ENCODE measurements at places on chromosomes 7 and 10.

DNA sequence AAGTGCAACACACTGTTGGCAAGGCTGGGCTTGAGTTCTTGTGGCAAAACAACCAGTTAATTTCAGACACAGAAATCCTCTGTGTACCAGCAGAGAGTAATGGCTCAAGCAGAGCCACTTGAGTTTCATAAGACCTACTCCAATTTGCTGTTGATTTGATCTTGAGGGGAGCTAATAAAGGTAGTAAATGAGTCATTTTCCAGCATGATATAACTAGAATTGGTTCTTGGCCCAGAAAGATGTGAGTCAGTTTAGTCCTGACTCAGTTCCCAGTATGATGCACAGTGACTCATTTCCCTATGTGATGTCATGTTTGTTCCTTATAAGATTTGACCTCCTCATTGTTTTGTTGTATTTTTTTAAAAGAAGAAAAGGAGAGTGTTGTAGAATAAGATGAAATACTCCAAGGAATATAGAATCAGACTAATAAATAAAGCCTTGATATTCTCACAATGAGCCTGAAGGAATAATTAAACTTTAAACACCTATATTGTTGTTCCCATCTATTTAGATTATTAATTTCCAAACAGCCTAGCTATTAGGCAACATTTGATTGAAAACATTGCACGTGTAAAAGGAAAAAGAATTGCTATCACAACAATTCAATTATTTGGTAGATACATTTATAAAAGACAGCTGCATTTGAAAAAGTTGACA lies 186.2 kb downstream of the REEP3 start:
- DNase-seq = no peak

GRCh38 chr10:100724531-100725027 lies 20.8 kb upstream of the PAX2 start:
- no peak for DNase-seq

DNA sequence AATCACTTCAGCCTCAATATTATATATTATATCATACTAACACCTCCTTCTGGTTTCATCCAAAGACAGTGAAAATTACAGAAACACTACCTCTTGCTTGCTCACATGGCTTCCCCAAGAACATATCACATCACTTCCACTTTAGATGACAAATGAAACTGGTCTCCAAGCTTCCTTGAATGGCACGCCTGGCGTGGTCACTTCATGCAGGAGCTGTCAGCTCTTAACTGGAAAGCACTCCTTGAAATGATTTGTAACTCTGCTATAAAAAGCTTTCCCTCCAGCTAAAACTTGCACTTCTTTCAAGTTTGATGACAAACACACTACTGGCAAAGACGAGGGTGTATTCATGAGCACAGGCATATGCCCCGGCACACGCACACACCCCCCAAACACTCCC lies 84.1 kb upstream of the INHBA start:
- no peak for DNase-seq

GRCh38 chr7:156829669-156830336 lies 63.2 kb downstream of the LMBR1 start:
- DNase-seq = no peak

GRCh38 chr10:29620112-29620690 lies 14.6 kb downstream of the SVIL start:
- no peak for DNase-seq

- no peak for DNase-seq
Observed at GRCh38 chr7:49102411-49102810, 178.1 kb downstream of the CDC14C start.

DNA sequence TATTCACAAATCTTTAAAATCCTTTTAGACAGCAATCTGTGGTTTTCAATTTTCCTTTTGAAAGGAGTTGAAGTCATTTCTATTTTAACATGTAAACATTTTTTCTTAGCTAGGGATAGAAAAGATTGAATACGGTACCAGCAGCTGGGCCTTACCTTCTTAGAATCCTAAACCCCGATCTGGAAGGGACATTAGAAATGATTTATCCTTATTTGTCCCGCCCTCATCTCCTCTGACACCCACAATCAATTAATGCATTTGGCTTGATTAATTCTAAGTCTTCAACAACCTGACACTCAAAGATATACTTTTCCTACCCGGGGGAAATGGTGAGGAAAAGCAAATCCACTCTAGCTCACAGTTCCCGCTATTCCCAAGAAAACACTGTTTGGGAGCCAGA lies 100.4 kb downstream of the SORCS1 start:
- DNase-seq = no peak

- DNase-seq = no peak
Observed at GRCh38 chr10:30412901-30413300, 21.1 kb upstream of the MAP3K8 start.

Data from cortex of kidney (tissue), 1 donor.